ENCODE measurements at places on chromosomes 4 and X.
A peak's percentile ranks its signal among the peaks of the same experiment; 100 is the strongest.

GRCh38 chrX:117607561-117607960, 509.0 kb downstream of the KLHL13 start:
- DNase-seq = no peak

GRCh38 chr4:102217345-102217744, 127.9 kb downstream of the SLC39A8 start:
- DNase-seq = no peak

GRCh38 chr4:39855909-39856512, 121.7 kb downstream of the PDS5A start:
- no peak for DNase-seq

DNA sequence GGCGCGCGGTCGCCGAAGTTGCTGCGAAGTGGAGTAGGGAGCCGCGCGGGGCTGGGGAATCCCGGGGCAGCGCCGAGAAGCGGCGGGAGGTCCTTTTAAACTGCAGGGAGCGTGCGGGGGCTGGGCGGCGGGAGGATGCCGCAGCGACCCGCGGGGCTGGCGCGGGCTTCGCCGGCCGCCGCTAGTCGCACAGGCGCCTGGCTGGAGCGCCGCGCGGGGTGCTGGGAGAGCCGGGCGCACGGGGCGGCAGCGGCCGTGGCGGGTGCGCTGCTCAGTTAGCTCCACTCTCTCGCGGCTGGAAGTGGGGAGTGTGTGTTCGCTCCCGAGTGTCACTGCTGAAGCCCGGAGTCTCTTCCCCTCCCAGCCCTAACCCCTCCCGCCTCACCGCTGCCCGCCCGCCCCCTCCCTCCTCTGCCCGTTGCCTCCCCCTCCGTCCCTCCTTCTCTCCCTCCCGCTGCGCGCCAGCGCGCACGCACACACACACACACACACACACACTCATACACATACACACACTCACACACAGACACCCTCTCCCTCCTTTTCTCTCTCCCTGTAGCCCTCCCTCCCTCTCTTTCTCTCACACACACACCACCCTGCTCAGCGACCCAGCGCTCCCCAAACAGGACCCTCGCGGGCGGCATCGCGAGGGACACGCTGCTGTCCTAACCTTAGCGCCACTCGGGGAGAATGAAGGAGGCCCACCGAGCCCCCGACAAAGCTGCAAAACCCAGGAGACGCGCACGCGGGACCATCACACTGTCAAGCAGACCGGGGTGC, at the start of gene NDNF:
TSS of gene NDNF (minus strand) at position 312 of the 780 bp plus-strand sequence. CDS start 26,698 bp downstream, outside the sequence.
- DNase-seq = peak; percentile 18

DNA sequence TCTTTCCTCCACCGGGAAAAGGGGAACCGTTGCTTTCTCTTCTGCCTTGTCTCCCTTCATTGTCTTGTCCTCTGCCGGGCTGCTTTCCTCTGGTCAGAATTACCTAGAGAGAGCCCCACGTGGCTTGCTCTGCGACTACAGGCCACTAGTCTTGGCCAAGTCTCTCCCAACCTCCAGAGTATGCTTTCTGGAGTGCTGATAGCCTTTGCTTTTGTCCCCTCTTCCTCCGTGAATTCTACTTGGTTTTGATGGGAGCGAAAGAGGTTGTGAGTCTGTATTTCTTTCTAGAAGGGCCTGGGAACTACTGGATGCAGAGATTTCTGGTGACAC, 5.3 kb upstream of the POU4F2 start:
- DNase-seq = no peak

GRCh38 chr4:99062120-99062519, 26.5 kb downstream of the ADH5 start:
- no peak for DNase-seq

DNA sequence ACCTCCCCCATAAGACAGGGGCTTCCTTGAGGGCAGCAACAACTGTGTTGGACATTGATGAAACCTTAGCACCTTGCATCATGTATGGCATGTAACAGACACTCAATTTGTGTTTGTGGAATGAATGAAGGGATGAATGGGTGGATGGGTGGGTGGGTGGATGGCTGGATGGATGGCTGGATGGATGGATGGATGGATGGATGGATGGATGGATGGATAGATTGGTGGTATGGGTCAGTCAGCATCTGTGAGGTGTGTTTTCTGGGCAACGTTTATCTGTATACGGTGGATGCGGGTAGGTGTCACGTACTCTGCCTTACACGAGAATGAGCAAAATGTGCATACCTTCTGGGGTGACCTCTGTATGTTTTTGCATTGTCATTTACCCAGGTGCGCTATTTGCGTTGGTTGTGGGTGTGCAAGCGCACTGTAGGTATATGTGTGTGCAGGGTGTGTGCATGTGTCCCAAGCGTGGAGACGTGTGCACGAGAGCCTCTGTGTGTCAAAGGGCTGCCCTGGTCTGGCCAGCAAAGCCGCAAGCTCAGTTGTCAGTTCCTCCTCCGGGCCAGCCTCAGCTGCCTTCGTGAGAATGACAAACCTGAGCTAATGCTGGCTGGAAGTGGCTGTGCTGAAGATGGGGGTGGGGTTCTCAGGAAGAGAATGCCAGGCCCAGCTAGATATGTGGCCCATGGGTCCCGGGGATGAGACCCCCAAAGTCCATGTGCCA, 26.5 kb downstream of the ELF4 start:
- no peak for DNase-seq

DNA sequence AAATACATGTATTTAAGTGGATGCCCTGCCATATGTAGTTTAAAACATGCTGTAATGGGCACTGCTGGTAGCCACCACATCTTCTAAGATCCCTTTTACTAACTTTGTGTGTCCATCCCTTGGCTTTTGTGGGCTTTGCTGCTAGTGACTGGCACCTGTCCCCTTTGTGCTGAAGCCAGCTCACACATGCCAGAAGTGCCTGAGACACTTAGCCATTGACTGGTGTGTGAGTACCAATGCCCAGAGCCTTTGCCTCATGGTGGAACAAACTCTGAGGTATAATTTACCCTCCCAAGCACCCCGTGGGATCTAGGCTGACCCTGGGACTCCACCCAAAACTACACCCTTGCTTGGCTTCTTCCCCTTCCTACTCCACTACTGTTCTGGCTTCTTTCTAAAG, 33.0 kb downstream of the ARHGAP6 start:
- DNase-seq = no peak

- DNase-seq = no peak
These were observed 30.3 kb downstream of the CCNI start for GRCh38 chr4:77045490-77045889.

DNA sequence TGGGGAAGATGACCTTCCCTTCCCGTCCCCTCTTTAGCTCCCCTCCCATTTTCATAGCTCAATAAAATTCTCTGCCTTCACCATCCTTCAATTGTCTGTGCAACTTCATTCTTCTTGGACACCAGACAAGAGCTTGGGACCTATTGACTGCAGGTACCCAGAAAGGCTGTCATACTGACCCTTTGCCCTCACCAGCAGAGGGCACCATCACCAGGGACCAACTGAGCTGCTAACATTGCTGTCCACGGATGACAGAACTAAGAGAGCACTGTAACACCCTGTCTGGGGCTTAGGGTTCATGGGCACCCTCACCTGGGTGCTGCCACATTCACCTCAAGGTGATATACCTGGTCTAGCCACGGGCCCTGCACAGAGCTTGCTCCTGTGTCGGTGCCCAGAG, 141.3 kb upstream of the VCX3B start:
- no peak for DNase-seq

DNA sequence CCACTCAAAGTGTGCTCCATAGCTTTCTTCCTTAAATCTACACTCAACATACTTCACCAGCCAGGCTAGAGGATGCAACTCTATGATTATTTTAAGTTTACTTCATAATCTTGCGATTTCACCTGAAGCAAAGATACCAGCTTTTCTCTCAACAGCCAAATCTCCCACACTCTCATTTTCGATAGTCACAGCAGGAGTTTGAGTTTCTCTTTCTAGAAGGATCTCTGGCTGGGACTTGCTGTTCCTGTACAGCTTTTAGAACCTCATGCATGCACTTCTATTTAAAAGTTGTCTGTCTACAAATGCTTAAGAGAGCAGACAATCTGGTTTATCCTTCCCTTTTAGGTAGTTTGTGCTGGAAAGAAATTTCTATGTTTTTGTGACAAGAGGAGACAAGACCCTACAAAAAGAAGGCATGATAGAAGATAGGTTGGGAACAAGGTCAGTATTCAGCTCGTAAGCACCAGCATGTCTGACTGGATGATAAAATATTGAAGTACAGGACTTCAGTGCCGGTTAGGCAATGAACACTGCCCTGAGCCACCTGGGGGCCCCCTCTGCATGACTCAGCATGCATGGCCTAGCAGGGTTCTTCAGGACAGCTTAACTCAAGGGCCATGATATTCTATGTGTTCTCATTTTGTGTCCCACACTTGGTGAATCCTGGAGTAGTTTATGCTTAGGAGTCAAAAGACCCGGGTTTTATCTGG, 65.6 kb downstream of the ATXN3L start:
- DNase-seq = no peak

DNA sequence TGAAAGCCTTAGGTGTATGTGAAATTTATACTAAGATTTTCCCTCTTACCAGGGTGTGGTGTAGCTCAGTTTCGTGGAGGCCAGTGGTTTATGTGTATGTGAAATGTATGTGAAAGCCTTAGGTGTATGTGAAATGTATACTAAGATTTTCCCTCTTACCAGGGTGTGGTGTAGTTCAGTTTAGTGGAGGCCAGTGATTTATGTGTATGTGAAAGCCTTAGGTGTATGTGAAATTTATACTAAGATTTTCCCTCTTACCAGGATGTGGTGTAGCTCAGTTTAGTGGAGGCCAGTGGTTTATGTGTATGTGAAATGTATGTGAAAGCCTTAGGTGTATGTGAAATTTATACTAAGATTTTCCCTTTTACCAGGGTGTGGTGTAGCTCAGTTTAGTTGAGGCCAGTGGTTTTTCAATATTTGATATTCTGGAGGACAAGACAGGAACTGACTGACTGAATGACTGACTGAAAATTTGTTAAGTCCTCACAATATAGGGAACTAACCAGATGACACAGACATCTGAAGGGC, 143.7 kb downstream of the NEXMIF start:
- DNase-seq = no peak

DNA sequence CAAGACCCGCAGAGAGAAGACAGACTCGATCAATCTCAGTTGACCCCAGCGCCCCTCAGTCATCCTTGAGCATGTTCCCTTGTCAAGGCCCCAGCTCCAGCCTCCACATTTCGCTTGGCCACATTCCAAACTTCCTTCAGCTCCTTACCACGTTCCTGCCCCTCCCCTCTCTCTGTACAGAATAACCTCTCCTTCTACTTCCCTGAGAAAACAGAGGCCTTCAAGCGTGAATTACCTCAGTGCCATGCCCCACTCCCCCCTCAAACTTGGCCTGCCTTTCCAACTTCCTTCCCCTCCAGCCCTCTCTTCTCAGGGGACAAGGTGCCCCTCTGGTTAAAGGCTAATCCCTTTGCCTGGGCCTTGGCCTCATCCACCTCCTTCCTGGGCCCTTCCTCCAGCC, 3.2 kb upstream of the RIPPLY1 start:
- DNase-seq = no peak

GRCh38 chr4:161894014-161894413, 269.8 kb downstream of the FSTL5 start:
- DNase-seq = no peak

GRCh38 chrX:6049132-6049531, 179.5 kb downstream of the NLGN4X start:
- no peak for DNase-seq

DNA sequence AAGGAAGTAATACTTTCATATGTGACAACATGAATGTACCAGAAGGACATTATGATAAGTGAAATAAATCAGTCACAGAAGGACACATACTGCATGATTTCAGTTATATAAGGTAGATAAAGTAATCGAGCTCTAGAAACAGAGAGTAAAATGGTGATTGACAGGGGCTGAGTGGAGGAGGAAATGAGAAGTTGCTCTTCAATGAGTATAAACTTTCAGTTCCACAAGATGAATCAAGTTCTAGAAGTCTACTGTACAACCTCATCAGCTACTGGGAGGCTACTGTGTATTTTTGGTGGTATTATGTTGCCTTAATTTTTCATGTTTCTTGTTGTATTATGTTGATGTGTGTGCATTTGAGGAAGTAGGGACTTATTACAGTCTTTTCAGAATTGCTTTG, 270.9 kb upstream of the GRIA3 start:
- no peak for DNase-seq

- DNase-seq = no peak
These were observed 88.6 kb downstream of the PALLD start for GRCh38 chr4:168585168-168586091.

GRCh38 chr4:37732526-37733186, 46.5 kb upstream of the RELL1 start:
- DNase-seq = no peak

- DNase-seq = no peak
These were observed 45.6 kb upstream of the CCSER1 start for GRCh38 chr4:90081432-90082144.

GRCh38 chr4:48905363-48906015, 1.1 kb downstream of the OCIAD2 start:
- no peak for DNase-seq

- DNase-seq = no peak
These were observed 394 bp upstream of the DYNLT3 start for GRCh38 chrX:37847733-37848197.

DNA sequence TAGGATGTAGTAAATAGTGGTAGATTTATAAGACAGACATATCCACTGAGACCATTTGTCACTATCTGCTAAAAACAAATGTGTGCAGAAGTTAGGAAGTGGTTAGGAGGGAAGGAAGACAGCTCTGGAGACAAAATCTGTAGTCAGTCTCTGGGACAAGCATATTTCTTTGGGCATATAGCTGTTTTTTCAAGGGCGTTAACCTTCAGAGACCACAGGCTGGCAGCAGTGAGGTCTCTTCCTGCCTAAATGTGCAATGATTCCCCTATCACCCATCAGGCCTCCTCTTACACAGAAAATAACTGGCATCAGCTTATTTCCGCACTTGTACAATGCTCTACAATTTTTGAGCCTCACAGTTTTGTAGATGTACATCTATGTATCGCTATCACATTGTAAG, 6.5 kb downstream of the TMEM150C start:
- no peak for DNase-seq

DNA sequence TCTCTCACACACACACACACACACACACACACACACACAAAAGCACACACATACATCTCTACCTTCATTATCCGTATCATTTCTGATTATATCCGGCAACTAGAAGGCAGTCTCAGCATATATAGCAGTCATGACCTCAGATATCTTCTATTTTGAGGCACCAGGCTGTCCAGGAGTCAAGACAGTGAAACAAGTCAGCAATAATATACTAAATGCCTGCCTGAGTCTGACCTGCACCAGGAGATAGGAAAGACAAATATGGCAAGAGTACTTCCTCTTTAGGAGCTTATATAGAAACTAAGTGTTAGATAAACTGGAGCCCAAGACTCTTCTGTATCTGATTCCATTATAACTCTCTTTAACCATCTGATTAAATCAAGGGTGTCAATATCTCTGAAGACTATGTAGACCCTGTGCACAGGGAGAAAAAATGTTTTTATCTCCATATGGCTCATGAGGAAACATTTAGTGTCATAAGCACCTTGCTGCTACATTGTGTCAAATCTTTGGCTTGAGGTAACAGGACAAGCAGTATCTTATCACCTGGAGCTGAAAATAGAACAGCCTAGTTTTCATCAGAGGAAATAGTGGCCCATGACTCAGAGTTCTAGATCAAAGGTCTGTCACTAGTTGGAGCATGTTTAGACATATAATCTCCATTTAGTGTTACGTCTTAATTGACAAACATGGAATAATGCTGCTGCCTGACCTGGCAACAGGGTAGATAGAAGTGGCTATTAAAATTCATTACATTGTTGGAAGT, 27.0 kb upstream of the FAM47B start:
- no peak for DNase-seq
